ENCODE measurements at places on chromosomes 4 and X.

GRCh38 chr4:13762130-13762529, 134.6 kb upstream of the BOD1L1 start:
- DNase-seq = no peak

- no peak for DNase-seq
Observed at GRCh38 chr4:152099555-152099954, 338.7 kb upstream of the GATB start.

DNA sequence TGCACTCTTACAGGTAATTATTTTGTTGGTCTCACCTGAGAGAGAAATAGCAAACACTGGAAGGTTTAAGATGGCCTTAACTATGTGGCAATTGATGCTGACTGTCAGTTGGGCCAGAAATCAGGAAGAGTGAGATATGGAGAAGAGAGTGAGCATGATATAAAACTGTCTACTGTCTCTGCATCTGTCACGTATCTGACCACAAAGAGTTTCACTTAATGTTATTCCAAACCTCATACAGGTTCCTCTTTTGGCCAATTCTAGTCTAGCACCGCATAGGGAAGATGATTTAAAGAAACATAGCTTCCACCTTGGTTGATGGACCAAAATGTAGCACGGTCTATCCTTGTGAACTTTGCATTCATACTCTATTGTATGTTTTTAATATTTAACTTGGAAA, 381.0 kb upstream of the BOD1L1 start:
- DNase-seq = no peak

GRCh38 chr4:8320386-8320750, 50.8 kb downstream of the HTRA3 start:
- DNase-seq = no peak

DNA sequence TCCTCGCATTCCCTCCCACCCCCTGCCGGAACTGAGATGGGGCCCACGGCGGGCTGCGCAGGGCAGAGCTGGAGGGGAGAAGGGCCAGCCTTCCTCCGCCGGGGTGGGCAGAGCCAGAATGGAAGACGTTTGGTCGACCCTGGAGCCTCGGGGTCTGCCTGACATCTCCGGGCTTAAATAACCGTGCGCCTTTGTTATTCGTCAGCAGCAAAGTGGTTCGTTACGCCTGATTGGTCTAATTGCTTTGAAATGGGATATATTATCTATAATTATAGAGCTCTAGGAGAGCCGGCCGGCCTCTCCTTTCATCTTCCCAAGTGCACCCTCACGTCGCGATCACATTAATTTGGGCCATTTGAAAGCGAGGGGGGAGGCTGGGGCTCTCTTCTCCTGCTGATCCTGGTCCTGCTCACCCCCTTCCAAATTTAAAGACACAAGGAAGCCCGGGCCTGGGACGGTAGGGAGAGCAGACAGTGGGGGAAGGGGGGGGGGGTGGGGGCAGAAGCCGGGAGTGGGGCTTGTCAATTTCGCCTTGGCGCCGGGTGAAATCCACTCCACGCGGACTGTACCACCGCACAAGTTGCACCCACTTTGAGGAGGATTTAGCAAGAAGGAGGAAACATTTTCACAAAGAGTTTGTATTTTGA, 4.7 kb upstream of the MSX1 start:
- peak; percentile 64 for DNase-seq

GRCh38 chr4:19304028-19304427, 947.7 kb upstream of the SLIT2 start:
- DNase-seq = no peak

DNA sequence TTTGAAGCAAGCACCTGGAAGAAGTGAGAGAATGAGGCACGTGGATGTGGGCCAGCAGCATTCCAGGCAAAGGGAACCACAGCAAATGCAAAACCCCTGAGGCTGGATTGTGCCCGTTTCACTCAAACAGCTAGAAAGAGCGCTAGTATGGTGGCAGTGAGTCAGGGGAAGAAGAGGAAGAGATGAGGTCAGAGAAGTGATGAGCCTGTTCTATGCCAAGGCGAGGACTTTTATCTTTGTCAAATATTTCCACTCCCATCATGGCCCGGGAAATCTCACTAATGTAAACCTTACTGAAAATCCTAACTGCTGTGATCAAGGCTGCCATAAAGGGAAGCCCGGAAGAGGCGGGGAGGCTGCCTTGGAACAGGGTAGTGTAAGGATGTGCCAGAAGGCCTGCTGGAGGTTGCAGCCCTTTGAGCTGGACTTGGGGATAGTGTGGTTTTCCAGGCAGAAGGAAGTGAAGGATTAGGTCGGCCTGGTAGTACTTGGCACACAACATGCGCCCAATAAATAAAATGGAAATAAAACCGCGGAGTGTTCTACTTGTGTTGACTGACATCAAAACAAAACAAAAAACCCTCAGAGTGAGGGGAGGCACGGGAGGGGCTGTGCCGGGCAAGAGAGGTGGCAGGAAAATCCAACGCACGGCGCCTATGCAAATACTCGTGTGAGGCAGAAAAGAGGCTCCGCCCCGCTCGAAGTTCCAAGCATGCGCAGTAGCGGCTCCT, 1.2 kb upstream of the CDK16 start:
- DNase-seq = no peak

GRCh38 chrX:46278572-46278971, 266.6 kb downstream of the ZNF674 start:
- no peak for DNase-seq

Data from retina (tissue), 1 donor.